ENCODE measurements at places on chromosomes 5 and 9.

GRCh38 chr5:6728011-6728794 is 15.0 kb downstream of the TENT4A start:
- no peak for DNase-seq

DNA sequence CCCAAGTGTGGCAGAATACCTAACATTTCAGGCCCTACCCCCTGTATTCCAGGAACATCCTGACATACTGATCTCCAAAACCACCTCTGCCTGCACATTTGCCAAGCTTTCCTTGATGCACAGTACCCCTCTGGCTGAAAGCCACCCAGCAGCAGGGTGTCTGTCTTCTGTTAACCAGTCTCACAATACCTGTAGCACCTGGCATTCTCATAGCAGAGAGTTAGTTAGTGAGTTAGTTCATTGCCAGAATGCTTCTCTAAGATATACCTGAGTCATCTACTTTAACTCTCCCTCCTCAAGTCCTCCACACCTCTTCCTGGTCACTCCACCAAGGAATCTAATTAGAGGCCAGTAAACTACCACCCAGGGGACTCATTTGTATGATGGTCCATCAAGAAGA is 46.1 kb upstream of the IL7R start:
- DNase-seq, result no peak

GRCh38 chr9:118094387-118094786 is 390.2 kb downstream of the TLR4 start:
- no peak for DNase-seq

DNA sequence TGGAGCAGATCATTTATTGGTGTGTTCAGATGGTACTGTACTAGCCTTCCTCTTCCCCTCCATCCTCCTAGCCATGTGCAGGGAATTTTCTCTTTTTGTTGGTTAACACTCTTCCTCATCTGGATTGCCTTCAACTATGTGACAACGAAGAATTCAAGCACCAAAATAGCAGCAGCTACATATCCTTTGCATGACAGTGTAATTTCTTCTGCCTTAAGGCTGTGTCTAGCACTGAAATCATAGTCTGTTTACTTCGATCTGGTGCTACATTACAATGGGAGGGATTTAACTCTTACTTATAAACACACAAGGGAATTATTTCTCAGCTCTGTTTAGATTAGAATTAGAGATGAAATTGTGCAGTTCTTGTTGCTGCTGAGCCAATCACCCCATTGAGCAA is 260.4 kb downstream of the ARL15 start:
- DNase-seq, result no peak

- DNase-seq, result no peak
These were observed 39.4 kb upstream of the BARX1 start for GRCh38 chr9:93994545-93994944.

DNA sequence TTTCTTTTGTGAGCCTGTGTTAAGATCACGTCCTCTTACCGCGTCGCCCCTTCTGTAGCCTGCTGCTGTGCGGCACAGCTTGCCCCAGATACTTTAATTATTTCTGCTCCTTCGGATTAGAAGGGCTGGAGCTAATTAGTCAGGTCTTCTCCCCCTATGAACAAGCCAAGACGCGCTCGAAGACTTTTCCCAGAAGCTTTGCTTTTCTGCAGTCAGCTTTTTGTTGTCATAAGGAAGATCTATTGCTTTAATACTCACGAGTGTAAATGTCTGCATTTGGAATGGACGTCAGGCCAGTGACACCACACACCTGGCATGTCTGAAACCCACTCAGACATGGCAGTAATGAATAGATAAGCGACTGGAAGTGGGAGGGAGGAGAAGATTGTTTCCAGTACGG is 37.0 kb downstream of the PRUNE2 start:
- DNase-seq, result no peak

DNA sequence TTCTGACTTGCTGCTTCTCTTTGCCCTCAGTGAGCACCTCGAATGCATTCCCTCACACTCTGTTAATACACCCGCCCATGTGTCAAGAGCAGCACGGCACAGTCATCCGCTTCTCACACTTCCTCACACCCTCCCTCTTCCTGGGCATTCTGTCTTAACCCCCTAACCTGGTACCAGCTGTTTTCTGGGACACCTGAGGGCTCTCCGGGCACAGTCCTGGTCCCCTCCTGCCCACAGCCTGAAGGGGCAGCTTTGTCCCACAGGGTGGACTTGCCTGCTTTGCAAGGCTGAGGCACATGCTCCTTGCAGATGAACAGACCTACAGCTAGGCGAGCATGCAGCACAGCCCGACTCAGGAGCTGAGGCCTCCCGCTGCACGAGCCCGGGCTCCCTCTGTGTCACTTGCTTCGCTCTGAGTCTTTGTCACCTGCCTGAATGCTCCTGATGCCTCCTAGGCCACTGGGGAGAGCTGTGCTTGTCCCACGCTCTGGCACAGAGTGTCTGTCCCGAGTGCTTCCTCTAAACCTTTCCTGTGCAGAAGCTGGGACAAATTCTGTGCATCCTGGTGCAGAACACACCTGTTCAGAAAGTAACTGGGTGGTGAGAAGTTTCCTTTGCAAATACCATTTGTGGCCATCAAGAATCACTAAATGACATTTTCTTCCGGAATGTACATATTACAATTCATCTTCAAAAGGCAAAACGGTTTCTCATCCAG is 47.8 kb downstream of the AHRR start:
- DNase-seq, result peak; percentile 73

GRCh38 chr5:157596487-157596886 is 20.9 kb upstream of the ADAM19 start:
- no peak for DNase-seq

DNA sequence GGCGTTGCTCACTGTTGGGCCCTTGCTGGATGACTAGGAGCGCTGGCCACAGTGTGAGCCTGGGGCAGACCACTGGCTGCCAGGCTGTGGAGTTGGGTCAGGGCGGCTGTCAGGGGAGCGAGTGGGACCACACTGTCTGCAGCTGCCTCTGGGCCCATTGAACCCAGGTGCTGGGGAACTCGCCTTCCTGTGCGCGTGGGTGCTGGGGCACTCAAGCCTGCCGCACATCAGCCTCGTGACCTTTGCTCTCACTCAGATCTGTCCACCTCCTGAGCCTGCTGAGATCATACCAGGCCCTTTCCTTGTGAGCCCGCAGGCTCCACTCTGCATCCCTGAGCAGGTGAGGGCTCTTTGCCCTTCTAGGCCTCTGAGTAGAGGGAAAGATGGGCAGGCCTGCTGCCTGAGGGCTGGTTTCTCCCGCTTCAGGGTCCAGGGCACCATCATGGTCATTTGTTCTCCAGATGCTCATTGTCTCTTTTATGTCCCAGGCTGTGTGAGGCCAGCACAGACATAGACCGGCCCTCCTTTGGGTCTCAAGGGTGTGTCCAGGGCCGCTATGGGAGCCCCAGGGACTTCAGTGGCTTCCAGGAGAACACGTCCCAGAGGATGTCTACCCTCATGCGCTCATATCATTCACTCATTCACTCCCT is 26.5 kb downstream of the WNK2 start:
- DNase-seq, result no peak

DNA sequence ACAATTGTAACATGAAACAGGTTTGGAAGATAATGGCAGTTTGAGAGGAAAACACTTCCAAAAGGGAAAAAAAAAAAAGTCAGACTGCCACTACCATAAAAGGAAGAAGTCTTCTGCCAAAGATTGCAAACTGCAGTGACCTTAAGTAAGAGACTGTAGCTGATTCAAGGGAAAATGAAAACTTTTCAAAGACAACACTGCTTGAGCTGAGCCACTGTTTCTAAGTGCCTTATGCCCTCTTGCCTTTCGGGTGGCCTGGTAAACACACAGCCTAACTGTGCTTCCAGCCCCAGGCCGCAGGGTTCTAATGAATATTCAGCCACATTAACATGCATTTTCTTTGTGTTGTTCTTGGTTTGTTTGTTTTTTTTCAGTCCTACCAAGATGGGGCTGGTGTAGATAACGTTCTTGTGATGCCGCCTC is 354.6 kb downstream of the BNC2 start:
- DNase-seq, result no peak

DNA sequence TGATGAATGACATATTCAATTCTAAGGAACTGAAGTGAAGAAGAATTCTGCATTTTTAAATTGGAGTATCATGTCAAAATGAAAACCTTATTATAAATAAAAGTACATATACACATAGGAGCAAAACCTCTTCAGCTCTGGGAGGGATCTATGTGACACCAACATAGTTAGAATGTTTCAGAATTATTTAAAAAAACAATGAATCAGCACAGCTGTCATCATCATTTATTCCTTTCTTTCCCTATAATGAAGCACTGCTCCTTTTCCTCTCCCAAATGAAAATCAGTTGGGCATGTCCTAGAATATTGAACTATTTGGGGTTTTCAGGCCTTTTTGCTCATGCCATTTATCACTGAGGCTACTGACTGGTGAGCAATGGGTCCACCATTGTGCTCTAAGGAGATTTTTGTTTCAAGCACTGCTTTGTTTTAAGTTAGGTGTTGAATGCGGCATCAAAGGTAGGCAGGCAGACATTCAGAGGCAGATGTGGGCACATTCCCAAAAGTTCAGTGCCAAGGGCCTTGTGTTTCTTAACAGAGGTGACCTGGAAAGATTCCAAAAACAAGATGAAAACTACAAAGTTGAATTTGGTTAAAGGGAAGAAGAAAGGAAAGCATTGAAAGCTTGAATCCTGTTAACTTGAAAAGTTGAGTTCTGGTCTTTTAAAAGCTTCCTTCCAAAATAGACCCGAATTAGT is 126.4 kb upstream of the ADAMTSL1 start:
- DNase-seq, result no peak

DNA sequence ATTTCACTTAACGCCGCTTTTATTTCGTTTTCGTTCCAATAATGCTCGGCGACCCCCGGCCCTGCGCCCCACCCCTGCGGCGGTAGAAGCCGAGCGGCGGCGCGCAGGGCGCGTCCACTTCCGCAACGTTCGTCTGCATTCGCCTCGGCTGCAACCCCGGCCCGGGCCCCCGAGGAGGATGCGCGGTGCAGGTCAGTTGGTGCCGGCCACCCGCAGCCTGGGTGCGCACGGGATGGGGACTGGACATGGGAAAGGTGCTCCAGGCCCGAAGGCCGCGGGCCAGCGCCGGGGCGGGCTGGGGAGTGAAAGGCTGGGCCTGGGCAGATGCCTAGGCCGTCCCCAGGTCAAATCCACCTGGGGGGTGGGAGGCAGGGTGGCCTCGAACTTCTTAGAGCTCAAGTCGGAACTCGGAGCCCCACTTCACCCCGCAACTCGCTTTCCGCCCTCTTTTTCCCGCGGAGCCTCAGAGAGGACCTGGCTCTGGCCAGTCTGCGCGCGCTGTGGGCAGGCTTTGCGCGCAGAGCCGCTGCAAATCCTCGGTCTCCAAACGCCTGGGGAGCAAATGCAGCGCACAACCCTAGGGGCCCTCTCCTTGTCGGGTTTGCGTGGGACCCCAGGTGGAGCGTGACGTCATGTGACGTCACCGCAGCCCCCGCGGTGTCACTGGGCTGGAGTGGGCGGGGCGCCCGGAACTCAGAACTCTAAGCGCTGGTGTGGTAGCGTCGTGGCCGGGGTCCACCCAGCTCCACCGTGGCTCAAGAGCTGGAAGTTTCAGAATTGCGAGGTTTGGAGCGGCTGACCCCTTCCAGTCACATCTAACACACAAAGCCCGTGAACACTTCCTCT is 3.3 kb downstream of the TLX3 start:
- DNase-seq, result peak; percentile 51

DNA sequence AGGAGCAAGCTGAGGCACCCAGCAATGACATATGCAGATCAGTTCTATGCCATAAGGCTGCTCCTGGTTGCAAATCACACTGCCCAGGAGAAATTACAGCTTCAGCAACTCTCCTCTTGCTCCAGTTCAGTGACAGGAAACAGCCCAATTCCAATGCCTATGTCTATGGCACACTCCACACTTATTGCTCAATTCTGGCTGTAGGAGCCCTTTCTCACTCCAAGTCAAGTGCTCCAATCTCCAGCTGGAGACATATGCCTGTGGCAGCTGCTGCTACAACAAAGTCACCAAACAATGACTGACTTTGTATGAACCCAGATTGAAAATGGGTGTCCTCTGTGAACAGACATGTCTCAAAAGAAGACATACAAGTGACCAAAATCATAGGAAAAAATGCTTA is 31.8 kb upstream of the PLCXD3 start:
- DNase-seq, result no peak

DNA sequence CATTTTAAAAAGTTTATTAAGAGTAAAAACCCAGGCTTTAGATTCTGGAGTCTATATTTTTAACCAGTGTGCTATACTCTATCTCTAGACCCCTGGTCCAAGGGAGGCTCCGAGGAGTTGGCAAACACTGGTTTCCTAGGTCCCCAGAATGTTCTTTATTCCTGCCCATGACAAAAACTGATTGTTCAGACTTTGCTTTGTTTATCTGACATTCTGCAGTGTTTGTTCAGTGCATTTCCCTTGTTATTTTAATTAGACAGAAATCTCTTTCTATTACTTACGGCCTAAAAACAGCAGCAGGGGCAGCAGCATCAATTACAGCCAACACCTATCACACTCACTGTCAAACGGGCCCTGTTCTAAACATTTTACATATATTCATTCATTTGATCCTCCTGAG is 2011.6 kb upstream of the WWC1 start:
- DNase-seq, result no peak

GRCh38 chr9:122307925-122308324 is 43.2 kb downstream of the MRRF start:
- DNase-seq, result no peak

- DNase-seq, result peak; percentile 82
These were observed 1.3 kb downstream of the ARAP3 start for GRCh38 chr5:141680751-141681201.

- peak; percentile 71 for DNase-seq
These were observed 798 bp downstream of the REEP5 start for GRCh38 chr5:112921026-112921832.

DNA sequence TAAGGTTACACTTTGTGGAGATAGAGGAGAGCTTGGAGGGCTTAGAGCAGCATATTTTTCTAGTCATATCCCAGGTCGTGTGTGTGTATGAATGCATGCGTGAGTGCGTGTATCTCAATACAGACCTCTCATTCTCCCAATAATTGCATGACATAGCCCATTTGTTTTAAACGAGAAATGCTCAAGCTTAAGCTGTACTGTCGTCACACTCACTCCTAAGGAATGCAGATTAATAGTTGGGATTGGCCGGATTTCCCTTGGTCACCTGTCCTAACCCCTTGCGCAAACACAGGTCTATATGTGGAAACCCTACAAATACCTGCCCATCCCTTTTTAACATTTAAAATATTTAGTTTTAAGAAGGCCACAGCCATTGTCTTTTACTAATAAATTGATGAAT is 165.8 kb downstream of the SEMA5A start:
- DNase-seq, result no peak

GRCh38 chr5:59099270-59099994 is 516.6 kb downstream of the RAB3C start:
- peak; percentile 82 for DNase-seq

- no peak for DNase-seq
These were observed 188.6 kb upstream of the ISL1 start for GRCh38 chr5:51194671-51195070.

GRCh38 chr5:81336556-81336955 is 35.2 kb downstream of the ZCCHC9 start:
- DNase-seq, result no peak
